Upper lobe of left lung (tissue), 6 donors: ENCODE measurements at places on chromosomes 2 and 18.

GRCh38 chr2:43224571-43225092 is 1.8 kb downstream of the ZFP36L2 start:
- H3K36me3 ChIP-seq: peaks cover 6% of the 10 kb centered on the region
- no peak for DNase-seq
- H3K4me1 ChIP-seq: peaks cover 54% of the 10 kb centered on the region
- H3K27me3 ChIP-seq: no peaks in the 10 kb centered on the region

- no peak overlapping the region for H3K4me3 ChIP-seq
- DNase-seq: no peak
- no peaks in the 10 kb centered on the region for H3K27me3 ChIP-seq
- no peaks in the 10 kb centered on the region for H3K36me3 ChIP-seq
- no peak overlapping the region for H3K27ac ChIP-seq
Observed at GRCh38 chr2:39023649-39024048, 97.2 kb downstream of the SOS1 start.

DNA sequence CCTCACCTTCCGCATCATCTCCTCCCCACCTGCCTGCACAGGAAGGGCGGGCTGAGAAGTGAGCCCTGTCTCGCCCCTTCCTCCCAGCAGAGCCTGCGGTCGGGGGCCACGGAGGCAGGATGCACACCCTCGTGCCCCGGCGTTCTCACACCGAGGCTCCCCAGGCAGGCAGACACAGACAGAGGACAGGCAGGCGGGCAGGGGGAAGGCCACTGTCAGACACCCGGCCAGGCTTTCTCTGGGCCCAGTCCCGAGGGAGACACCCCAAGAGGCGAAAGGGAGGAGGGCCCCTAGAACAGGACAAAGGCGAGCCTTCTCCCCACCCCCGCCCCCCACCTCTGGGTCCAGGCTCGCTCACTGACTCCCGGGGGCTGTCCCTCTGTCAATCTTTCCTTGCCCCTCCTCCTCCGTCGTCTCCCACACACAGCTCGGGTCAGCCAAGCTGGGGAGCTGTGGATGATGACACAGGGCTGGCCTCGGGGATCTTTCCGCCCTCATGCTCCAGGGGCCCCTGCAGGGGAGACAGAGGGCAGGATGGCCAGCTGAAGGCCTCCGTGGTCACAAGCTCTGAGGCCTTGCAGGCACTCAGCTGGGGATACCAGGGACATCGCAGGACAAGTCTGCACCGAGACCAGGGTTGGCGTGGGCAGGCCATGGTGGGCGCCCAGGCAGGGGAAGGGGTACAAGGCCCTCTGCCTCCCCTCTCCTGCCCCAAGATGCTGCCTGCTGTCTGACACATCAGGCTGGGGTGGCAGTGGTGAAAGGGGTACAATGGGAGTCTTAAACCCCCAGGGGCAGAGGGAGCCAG is 24.9 kb downstream of the BIN1 start:
- no peaks in the 10 kb centered on the region for H3K36me3 ChIP-seq
- peak; percentile 85 for DNase-seq
- no peak overlapping the region for H3K27ac ChIP-seq

DNA sequence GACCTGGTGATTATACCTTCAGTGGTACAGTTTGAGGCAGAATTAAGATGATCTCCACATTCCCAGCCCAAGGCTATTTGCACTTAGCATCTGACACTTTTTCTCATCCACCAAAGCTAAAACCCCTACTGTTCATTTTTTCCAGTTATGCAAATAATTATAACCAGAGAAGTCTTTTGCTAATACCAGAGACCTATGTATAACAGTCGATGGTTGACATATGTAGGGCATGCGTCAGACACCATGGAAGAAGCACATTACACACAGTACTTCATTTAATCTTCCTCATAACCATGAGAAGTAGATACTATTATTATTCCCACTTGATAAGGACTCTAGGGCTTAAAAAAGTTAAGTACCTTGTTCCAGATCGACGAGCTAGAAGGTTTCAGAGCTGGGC is 36.5 kb downstream of the AP1S3 start:
- H3K36me3 ChIP-seq: no peaks in the 10 kb centered on the region
- no peak overlapping the region for H3K4me3 ChIP-seq
- no peak for DNase-seq
- no peaks in the 10 kb centered on the region for H3K4me1 ChIP-seq
- H3K27ac ChIP-seq: no peak overlapping the region

GRCh38 chr2:138711812-138712211 is 68.4 kb downstream of the NXPH2 start:
- no peak overlapping the region for H3K27ac ChIP-seq
- no peaks in the 10 kb centered on the region for H3K4me1 ChIP-seq
- no peak for DNase-seq
- no peak overlapping the region for H3K4me3 ChIP-seq
- H3K36me3 ChIP-seq: no peaks in the 10 kb centered on the region

GRCh38 chr18:39845631-39846030 is 2109.4 kb upstream of the PIK3C3 start:
- no peak overlapping the region for H3K4me3 ChIP-seq
- no peaks in the 10 kb centered on the region for H3K27me3 ChIP-seq
- H3K36me3 ChIP-seq: no peaks in the 10 kb centered on the region
- H3K4me1 ChIP-seq: peaks cover 10% of the 10 kb centered on the region
- H3K27ac ChIP-seq: no peak overlapping the region

GRCh38 chr2:238456970-238457926 is 30.5 kb downstream of the ASB1 start:
- no peak for DNase-seq
- no peak overlapping the region for H3K27ac ChIP-seq
- H3K27me3 ChIP-seq: no peaks in the 10 kb centered on the region

GRCh38 chr2:108449410-108450130 is 564 bp downstream of the GCC2 start:
- peak overlapping the region; percentile 94 for H3K27ac ChIP-seq
- no peaks in the 10 kb centered on the region for H3K27me3 ChIP-seq
- DNase-seq: peak; percentile 36
- peak overlapping the region; percentile 70 for H3K4me3 ChIP-seq
- peaks cover 10% of the 10 kb centered on the region for H3K36me3 ChIP-seq
- peaks cover 17% of the 10 kb centered on the region for H3K4me1 ChIP-seq

- no peak for DNase-seq
- H3K27ac ChIP-seq: peak overlapping the region; percentile 87
- H3K4me3 ChIP-seq: peak overlapping the region; percentile 82
- H3K27me3 ChIP-seq: no peaks in the 10 kb centered on the region
- H3K4me1 ChIP-seq: peaks cover 23% of the 10 kb centered on the region
Observed at GRCh38 chr2:99153921-99154604, 679 bp downstream of the TSGA10 start.
